LoVo (cell line): ENCODE measurements at places on chromosomes 5 and 9.
A peak's percentile ranks its signal among the peaks of the same experiment; 100 is the strongest.

- DNase-seq: no peak
Observed at GRCh38 chr5:1807451-1808185, 6.4 kb downstream of the NDUFS6 start.

DNA sequence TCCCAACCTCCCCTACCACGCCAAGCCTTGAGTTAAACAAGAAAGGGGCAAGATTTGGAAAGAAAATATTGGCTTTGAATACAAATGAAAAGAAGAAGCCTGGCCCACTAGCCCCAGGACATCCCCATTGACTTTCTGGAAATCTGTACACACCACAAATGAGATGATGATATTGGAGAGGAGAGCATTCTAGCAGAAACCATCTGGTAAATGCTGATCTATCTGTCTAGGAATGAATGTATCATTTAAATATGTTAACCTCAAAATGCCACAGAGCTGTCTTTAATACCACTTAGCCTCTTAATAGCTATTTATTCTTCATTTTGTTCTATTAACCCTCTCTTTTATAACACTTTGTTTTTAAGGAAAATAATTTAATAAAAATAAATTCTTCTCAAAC, 270.2 kb upstream of the PDE4D start:
- DNase-seq: no peak

DNA sequence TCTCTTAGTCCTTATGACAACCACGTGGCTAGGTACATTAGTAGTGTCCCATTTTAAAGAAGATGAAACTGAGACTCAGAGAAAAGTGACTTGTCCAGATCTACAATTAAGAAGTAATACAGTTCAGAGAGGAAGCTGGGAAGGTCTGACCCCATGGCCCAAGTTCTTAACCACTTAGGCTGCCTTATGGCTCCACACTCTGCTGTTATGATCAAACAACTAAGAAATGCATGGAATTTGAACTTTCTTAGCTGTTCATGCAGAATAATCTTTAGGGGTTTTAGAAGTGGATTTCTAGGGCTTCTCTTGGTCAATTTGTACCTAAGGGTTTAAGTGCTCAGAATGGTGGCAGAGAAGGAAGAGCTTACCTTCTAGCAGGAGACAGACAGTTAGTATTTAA, 128.0 kb upstream of the MSX2 start:
- no peak for DNase-seq

- DNase-seq: no peak
Observed at GRCh38 chr5:139823757-139824355, 28.2 kb downstream of the PSD2 start.

- DNase-seq: no peak
Observed at GRCh38 chr5:167561796-167562195, 729.6 kb upstream of the WWC1 start.

DNA sequence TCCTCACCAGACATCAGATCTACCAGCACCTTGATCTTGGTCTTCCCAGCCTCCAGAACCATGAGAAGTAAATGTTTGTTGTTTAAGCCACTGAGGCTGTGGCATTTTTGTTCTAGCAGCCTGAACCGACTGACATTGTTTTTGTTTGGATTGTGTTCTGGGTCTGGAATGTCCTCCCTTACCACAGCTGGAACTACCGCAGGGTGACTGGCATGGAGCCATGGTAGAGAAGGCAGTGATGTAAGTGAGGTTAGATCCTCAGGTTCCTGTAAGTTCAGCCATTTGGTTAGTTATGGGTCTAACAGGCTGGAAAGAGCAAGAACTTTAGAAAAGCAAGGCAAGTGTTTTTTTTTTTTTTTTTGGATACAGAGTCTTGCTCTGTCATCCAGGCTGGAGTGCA, 209.3 kb downstream of the DAB2IP start:
- DNase-seq: no peak

- no peak for DNase-seq
Observed at GRCh38 chr5:916441-917293, 24.0 kb downstream of the TRIP13 start.

GRCh38 chr5:151196556-151197290, 27.2 kb downstream of the CCDC69 start:
- DNase-seq: no peak

GRCh38 chr5:41748631-41749030, 121.6 kb downstream of the OXCT1 start:
- DNase-seq: no peak

DNA sequence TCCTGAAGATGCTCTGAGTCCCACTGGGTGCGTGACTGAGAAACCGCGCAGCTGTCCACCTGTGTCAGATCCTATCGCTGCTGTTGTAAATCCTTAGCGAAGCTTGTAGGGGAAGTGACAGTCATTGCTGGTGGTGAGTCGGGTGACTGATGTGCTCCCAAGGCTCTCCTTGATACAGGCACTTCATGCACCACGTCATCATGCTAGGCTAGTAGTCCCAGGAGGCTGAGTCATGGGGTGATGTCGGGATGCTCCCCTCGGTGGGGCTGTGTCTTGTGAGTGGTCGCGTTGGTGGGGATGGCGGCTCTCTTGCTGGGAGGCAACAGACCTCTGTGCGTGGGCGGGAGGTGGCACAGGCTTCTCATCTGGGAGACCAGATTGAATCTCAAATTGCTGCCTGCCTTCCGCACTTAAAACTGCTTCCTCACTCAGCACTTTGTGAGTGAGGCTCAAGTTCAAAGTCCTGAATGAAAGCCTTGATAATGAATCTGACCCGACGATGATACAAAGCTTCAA, 84.7 kb downstream of the CSNK1A1 start:
- DNase-seq: peak; percentile 55

- no peak for DNase-seq
Observed at GRCh38 chr5:176389135-176390123, 878 bp downstream of the HIGD2A start.

DNA sequence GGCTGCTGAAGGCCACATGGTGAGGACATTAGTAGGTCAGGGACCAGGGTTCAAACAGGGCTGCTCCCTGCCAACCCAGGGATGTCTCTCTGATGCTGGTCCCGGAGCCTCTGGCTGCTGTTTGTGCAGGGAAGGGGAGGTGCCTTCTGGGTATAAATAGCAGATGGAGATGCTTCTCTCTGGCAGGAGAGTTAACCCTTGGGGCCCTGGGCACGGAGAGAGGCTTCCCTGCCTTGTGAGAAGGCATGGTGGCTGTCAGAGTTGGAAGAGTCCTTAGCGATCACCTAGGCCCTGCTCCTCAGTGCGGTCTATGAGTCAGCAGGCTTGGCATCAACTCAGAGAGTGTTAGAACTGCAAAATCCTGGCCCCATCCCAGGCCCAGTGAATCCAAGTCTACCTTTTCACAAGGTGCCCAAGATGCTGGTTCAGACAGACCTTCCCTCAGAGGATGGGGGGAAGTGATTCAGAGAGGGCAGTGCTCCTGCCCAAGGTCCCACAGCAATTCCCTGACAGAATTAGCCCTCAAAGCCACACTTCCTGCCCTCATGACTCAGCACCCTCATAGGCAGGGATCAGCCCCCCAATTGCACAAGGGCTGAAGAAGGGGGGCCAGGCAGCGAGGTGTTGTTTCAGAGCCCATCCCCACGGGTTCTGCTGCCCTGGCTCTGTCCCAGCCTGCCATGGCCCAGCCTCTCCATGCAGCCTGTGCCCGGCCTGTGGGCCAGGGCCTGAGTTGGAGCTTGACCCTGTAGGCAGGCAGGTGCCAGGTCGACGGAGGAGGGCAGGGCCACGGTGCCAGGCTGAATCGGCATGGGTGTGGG, 25.6 kb downstream of the CAMK2A start:
- DNase-seq: peak; percentile 63

- DNase-seq: no peak
Observed at GRCh38 chr9:126763130-126763764, 41.6 kb upstream of the ZBTB43 start.

DNA sequence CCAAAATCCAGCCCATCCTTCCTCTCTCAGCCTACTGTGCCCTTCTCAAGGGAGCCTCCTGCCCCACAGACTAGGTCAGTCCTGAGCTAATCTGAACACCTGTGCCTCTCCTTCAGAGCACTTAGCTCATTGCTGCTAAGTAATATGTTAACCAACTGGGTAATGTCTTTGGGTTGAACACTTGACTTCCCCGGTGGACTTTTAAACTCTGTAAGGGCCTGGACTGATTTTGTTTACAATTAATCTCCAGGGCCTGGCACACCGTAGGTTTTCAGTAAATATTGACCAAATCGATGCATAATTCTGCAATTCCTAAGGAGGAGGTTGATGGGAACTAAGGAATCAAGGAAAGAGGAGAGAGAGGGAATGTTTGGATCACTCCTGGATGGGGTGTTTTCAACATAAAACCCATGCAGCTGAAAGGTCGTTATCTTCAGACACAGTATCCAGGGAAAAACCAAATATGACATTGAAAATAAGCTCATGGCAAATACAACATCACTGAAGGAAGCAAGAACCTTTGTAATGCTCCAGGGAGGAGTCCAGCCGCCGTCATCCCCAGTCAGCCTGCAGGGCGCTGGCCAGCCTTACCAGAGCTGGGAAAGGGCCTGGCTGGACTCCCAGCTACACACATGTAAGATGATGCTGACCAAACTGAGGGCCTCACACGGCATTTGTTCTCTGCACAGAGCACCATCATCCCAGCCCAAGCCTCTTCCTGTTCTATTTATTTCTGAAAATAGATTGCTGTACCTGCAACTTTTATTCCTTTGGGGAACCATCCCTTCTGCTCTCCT, 166.3 kb downstream of the C5orf15 start:
- no peak for DNase-seq

GRCh38 chr9:127316586-127317323, 52.2 kb downstream of the GARNL3 start:
- DNase-seq: no peak

- no peak for DNase-seq
Observed at GRCh38 chr5:168611165-168611564, 32.0 kb upstream of the PANK3 start.

- no peak for DNase-seq
Observed at GRCh38 chr5:27437594-27438200, 399.3 kb upstream of the CDH9 start.

- no peak for DNase-seq
Observed at GRCh38 chr5:176875783-176876505, 23.2 kb downstream of the HK3 start.

DNA sequence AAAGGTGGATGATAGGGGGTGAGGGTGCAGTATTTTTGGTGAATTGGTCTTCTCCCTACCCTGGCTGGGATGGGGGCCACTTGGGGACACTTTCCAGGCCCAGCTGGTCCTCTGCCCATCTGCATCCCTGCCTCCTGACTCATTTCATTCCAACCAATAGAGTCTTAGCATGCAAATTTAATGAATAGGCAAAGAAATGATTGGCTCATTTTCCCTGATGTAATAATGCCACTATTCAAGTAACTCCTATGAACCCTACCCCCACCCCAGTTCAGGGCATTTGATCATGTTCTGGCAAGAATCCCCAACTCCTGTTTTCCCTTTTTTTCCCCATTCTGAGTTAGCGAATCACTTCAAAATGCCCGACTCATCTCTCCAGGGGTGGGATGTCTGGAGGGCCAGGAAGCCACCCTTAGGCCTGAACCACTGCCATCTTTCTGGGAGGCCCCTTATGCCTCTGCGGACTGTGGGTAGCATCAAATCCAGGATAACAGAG, 56.7 kb downstream of the PCDH1 start:
- DNase-seq: no peak

- no peak for DNase-seq
Observed at GRCh38 chr9:77798140-77798539, 150.0 kb upstream of the GNA14 start.

GRCh38 chr9:17622749-17623148, 43.9 kb downstream of the SH3GL2 start:
- no peak for DNase-seq

GRCh38 chr9:136613824-136614371, 48.8 kb upstream of the EGFL7 start:
- no peak for DNase-seq

- no peak for DNase-seq
Observed at GRCh38 chr5:130890610-130891009, 274.4 kb downstream of the HINT1 start.

DNA sequence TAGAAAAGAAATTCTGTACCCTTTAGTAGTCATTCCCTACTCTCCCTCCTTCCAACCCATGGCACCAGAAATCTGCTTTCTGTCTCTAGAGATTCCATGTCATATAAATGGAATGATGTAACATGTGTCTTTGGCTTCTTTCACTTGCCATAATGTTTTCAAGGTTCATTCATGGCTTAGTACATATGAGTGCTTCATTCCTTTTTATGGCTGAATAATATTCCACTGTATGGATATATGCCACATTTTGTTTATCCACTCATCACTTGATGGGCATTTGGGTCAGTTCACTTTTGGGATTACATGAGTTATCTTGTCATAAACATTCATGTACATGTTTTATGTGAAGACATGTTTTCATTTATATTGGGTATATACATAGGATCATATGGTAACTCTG, 19.4 kb downstream of the POLR3G start:
- DNase-seq: no peak

- DNase-seq: no peak
Observed at GRCh38 chr5:160269017-160269416, 39.7 kb downstream of the FABP6 start.

- no peak for DNase-seq
Observed at GRCh38 chr9:112033237-112034215, 136.9 kb downstream of the UGCG start.

GRCh38 chr5:14781106-14781505, 90.5 kb downstream of the ANKH start:
- DNase-seq: no peak

DNA sequence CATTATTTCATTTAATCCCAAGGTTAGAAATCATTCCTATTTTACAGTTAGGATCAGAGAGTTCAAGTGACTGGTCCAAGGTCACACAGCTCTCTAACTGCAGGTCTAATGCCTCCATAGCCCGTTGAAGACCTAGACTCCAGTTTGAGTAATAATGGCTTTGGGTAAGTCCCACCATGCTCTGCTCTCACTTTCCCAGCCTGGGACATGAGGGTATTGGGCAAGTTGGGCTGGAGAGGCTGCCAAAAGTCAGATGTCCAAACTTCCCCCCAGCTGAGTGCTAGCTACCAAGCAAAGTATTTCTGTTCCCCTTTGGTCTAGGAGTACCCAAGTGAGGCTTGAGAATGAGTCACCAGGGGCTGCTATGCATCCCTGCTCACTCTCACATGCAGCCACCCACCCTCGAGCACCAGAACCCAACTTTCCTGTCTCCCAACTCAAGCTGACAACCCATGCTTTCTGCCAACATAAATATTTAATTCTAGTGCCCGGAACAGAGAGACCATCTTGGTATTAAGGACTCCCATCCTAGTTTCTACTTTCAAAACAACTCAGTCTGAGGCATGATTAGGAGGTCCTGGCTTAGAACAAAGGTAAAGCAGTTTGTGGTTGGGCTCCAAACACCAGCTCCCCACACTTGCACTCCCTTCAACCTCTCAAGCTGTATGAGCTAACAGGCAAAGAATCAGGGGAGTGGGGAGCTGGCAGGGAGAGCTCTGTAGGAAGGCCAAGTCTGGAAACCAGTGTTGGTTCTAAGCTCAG, 236.5 kb upstream of the TRIM32 start:
- no peak for DNase-seq

GRCh38 chr9:14351221-14351836, 37.4 kb upstream of the NFIB start:
- DNase-seq: no peak
